ENCODE measurements at places on chromosomes 3 and 15.

- DNase-seq = no peak
These were observed 633 bp downstream of the IGSF10 start for GRCh38 chr3:151460228-151460627.

DNA sequence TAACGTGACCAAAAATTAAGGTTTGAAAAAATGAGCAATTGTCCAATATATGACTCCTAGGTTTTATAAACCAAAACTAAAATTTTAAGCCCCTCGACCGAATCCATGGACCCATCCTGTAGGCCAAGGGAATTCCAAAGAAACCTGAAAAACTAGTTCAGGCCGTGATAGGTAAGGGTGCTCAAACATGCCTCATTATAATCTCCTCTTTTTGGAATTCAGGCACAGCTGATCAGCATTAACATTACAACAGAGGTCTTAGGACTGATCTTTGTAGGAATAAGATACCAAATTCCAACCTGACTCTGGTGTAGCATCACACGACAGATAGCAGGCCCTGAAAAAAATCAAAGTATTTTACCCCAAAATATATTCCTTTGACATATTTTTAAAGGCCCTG is 155.7 kb downstream of the NEK10 start:
- no peak for DNase-seq

GRCh38 chr3:133570937-133571320 is 2.6 kb upstream of the CDV3 start:
- DNase-seq = peak; percentile 30

DNA sequence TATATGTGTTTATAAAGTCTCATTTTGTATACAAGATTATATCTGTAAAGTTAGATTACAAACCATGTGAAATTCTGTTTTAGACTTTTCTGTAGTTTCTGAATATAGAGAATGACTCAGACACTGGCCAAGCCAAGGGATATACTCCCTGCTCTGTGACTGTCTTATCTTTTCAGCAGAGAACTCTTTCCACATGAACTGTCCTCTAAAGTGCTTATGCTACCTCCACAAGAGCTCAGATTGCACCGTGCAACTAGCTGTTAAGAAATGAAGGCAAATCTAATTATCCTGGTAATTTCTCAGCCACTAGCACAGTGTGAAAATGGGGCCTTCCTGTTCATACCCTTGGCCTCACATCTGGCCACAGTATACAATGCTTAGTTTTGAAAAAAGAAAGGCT is 44.3 kb upstream of the CPNE4 start:
- no peak for DNase-seq

DNA sequence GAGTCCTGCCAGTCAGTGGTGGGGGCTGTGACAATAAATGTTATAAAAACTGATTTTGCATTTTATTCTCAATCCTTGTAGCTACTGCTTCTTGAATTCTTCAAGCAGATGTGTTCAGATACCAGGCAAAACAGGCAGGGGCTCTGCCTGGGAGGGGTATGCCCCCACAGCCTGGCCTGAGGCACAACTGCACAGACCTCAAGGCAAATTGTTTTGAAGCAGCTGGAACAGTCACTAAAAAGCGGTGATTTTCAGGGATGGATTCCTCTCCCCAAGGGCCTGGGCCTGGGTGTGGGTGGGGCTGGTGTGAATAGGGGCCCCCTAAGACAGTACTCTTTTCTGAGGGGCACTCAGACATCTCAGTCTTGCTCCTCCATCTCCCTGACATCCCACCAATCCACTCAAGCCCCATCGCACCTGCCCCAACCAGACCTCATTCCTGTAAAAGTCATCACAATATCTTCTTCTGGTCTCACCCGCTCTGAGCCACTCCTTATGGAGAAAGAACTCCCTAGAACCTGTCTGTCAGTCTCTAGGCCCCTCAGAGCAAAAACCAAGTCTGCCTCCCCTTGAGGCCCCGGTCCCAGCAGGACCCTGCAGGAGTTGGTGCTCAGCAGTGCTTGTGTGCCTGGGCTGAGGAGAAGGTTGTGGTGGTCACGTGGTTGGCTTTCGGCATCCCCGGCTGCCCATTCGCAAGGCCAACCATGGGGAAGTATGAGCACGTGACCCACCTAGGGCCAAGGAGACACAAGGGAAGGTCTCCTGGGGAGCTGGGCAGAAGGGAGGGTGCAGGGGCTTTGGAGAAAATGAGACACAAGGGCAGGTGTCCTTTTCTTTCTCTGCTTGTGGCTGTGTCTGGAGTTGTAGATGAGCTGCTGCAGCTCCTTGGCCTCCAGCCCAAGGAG is 2.9 kb upstream of the PSTPIP1 start:
- no peak for DNase-seq

DNA sequence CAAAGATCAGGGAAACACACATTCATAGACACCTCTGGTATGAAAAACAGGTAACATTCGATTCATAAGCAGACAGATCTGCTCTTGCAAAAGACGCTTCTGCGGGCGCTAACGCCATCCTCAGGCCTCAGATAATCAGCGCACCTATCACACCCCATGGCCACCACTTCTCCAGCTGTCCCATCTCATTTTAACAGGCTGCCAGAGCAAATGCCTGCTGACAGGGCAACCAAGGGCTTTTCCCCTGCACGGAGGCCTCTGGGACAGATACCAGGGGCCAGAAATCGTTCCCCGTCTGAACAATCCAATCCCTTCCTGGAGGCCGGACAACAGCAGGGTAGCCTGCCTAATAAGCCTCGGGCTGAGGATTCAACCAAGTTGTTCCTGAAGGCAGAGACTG is 15.2 kb downstream of the ABCC5 start:
- DNase-seq = no peak

DNA sequence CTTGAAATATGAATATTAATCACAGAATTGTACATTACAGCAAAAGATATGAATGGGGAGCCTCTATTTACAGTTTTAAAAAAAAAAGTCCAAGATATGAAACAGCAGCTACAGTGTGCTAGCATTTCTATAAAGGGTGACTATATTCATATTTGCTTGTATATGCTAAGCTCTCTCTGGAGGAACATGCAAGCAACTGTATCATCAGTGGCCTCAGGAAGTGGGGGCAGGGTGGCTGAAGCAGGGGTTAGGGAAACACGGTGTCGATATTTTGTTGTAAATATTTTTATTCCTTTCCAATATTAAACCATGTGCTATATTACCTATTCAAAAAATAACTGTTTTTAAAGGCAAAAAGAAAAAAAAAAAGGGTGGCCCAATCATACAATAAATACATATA is 2.3 kb downstream of the UACA start:
- peak; percentile 34 for DNase-seq

GRCh38 chr15:30997270-30997669 is 5.8 kb upstream of the MTMR10 start:
- DNase-seq = no peak

- no peak for DNase-seq
These were observed 43.5 kb upstream of the RNU6-1 start for GRCh38 chr15:67883234-67883773.

DNA sequence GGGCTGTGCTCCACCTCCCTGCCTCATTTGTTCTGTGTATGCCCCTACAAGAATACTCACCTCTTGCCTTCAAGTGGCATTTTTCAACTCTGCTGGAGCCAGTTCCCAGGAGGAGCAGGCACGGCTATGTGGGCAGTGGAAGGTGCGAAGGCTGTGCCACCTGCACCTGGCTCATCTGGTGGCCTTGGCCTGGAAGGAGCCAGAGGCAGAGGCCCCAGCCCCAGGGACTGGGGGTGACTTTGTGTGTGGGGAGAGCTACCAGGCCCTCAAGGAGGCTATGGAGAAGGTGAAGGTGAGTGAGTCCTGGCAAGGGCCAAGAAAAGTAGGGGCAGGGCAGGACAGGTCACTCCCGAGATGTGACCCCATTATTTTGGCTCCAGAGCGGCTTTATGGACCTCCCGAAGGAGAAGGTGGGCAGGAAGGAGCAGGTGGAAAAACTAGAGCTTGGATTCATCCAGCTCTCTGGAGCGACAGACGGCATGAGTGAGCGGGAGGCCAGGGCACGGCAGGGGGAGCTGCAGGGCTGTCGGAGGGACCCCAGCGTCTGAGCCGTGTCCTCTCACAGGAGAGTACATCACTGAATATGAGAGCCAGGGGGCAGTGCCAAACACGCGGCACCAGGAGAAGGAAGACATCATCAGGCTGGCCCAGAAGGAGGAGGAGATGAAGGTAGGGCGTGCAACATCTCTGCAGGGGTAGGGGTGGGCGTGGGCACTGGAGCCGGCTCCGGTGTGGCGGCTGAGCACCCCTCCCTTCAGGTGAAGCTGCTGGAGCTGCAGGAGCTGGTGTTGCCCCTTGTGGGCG is 57.3 kb upstream of the UBE2Q2 start:
- peak; percentile 12 for DNase-seq

- DNase-seq = no peak
These were observed 104.5 kb downstream of the IL20RB start for GRCh38 chr3:137062250-137062649.

DNA sequence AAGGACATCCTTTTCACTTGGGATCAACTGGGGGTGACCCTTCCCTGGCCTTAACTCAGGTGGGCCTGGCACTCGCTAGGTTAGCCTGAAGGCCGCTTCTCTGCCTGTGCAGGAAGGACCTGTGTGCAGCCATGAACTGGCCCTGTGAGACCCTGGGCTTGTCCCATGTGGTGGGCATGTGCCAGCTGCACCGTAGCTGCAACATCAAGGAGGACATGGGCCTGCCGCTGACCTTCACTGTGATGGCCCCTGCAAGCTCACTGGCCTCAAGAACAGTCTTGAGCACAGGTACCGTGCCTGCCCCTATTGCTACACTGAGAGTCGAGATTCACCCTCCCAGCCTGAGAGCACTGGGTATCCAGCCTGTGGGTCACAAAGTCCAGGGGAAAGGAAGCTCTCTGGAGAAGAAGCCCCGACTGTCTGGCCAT is 43.0 kb downstream of the SAXO2 start:
- no peak for DNase-seq

DNA sequence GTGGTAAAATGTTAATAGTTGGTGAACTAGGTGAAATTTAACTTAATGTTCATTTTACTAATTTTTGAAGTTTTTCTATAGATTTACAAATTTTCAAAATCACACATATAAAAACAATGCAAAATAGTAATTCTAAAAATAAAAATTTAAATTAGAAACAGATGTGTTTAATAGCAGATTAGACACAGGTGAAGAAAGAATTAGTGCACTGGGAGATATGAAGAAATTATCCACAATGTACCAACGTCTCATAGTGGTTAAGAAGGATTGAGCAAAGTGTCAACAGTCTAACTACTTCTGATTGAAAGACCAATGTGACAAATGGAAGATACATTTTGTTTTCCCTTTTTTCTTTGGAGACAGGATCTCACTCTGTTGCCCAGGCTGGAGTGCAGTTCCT is 26.5 kb downstream of the SPG11 start:
- peak; percentile 2 for DNase-seq

Data from HCEC 1CT (cell line).